ENCODE measurements at places on chromosomes 12 and 14. TPM values are rescaled to one million over a fixed set of nuclear protein-coding genes. Genes with fewer than 3 reads are reported as not detected.

UBE3B gene
- polyA plus RNA-seq: 20.4 TPM

- DNase-seq: no peak
Observed at GRCh38 chr12:67545298-67545697, 103.2 kb upstream of the DYRK2 start.

GRCh38 chr12:67388331-67389138 is 119.4 kb downstream of the CAND1 start:
- peak; percentile 14 for DNase-seq

- no peak for DNase-seq
Observed at GRCh38 chr12:132158677-132159554, 14.7 kb downstream of the NOC4L start.

DNA sequence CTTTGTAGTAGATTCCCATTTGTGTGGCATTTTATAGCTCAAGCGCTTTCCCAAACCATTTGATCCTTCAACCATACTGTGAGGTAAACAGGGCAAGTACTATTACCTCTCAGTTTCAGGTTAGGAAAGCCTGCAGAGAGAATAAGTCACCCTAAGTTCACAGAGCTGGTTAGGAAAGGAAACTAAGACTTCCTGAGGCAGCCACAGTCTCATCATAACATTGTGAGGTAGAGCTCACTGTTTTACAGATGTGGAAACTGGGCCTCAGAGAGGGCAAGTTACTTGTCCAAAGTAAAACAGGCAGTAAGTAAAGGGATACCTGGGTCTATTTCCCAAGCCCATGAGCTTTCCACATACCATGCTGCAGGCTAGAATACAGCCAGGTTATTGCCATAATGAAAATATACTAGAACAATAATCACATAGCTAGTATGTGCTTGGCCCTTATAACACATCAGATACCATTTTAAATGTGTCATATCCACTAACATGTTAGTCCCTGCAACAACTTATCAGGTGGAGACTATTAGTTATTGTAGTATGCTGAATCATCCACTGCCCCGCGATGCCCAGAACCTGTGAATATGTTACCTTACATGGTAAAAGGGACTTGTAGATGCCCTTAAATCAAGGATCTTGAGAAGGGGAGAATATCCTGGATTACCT is 150.9 kb upstream of the GRIP1 start:
- DNase-seq: no peak

DNA sequence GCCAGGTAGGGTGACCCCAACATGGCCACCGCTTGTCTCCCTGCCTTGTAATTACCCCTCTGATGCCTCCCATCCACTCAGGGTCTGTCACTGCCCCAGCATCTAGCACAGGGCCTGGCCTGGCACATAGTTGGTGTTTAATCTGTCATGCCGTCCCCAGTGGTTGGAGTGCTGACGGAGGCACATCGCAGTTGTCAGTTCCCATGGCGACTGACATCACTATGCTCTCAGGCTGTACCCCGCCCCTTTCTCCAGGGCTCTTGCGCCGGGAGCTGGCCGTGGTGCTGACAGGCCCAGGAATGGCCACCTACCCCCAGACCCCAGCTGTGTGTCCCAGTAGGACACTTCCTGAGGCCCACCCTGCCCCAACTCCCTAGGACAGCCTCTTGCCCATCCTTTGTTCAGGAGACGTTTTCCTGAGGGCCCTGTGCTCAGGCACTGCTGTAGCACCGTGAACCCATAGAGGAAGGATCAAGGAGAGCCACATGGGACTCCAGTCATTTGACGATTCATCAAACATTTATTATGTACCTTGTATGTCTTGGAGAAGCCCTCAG is 23.0 kb downstream of the FAM222A start:
- peak; percentile 75 for DNase-seq

DNA sequence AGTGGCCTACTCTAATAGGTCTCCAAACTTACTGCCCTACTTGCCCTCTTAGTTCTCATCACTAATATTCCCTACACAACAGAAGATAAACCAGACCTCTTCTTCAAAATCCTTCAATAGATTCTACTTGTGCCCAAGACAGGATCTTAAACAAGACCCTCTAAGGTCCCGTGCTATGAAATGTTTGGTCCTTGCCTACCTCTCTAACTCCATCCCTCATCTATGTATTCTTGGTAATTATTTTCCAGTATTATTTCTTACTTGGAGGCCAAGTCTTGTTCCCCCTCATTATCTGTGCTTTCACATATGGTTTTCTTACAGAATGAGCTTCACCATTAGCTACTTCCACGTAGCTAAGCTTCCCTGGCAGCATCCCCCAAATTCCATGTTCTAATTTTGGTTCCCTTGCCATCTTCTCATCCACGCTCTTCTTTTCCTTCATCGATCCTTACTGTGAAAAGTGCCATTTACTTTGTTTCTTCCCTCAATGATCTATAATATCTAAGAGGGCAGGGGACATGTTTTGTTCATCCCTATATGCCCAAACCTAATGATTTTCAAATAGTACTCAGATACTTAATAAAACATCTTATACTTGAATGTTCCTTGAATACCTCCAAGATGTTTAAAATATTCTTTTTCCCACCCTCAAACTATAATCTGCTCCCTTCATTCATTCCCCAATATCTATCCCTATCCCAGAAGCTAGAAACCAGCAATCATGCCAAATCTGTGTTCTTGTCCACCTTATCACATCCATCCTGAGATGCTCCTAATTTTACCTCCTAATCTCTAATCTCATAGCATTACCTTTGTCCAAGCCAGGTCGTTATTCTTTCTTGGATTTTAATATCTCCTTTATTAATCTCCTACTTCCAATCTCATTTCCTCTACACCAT is 10.1 kb downstream of the HNRNPC start:
- DNase-seq: no peak

All from muscle of leg (tissue), 16 donors.